ENCODE measurements at places on chromosomes 5 and 9.
A peak's percentile ranks its signal among the peaks of the same experiment; 100 is the strongest.

GRCh38 chr9:71446473-71447411 lies 321.6 kb downstream of the CEMIP2 start:
- DNase-seq, result peak; percentile 88

DNA sequence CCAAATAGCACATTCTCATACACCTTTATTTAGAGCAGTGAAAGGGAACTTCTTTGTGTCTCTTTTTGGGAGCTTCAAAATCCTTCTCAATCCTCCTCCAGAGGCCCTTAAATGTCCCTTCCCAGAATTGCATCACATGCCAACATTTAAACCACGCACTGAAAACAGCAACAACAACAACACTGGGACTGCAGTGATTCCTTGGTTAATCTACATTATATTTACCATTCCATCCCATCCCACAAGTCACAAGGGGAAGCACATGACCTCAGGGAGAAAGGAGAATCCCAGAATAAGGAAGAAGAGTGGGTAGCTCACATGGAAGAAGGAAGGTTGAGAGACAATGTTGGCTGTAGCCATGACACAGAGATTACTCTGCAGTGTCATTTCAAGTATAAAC lies 41.1 kb downstream of the ELOVL7 start:
- no peak for DNase-seq

DNA sequence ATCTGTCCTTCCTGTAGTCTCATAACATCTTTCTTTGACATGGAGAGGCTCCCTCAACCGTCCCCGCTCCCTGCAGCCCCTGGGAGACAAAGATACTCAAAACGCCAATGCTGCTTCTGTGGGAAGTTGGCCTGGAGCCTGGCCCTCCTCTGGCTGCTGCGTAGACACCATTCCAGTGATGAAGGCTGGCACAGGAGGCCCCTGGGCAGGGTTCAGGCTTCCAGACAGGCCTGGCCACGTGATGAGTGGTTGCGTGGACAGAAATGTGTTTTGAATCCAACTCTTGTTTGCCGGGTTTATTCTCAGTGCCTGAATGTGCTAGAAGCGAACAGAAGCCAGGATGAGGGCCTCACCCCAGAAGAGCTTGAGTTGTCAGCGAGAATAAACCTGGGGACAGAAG lies 43.2 kb upstream of the NKX2-5 start:
- DNase-seq, result no peak

- no peak for DNase-seq
Observed at GRCh38 chr9:37373621-37374020, 48.9 kb upstream of the GRHPR start.

- peak; percentile 60 for DNase-seq
Observed at GRCh38 chr9:95138474-95138873, 179.0 kb downstream of the FANCC start.

DNA sequence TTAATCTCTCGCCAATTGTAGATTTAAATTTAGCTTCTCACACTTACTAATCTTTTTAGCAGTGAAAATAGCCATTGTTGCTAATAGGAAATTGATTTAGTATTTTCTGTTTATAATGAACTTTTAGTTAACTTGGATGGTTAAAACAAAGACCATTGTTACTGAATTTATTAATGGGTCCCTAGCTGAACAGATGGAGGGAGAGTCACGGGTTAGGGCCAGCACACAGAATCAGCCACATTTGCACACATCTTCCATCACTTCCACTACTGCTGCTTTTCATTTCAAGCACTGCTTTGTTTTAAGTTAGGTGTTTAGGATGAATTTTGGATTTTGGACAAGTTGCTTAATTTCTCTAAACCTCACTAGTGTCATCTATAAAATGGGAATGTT lies 125.9 kb upstream of the ADAMTSL1 start:
- DNase-seq, result no peak

DNA sequence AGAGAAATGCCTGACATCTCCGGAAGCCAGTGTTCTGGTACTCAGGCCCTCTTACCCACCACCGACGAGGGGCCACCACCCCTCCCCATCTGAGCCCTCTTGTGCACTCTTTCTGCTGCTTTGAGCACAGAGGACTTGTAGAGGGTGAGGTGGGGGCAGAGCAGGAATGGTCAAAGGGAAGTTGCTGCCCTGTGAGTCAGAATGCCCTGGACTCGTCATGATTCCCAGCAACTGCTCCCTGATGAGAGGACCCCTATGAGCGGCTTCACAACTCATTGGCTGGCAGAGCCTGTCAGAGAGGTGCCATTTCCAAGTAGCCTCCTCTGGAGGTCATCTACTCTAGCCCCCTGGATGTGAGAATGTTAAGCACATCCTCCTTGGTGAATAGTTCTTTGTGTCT lies 845 bp downstream of the ECSCR start:
- DNase-seq, result no peak

DNA sequence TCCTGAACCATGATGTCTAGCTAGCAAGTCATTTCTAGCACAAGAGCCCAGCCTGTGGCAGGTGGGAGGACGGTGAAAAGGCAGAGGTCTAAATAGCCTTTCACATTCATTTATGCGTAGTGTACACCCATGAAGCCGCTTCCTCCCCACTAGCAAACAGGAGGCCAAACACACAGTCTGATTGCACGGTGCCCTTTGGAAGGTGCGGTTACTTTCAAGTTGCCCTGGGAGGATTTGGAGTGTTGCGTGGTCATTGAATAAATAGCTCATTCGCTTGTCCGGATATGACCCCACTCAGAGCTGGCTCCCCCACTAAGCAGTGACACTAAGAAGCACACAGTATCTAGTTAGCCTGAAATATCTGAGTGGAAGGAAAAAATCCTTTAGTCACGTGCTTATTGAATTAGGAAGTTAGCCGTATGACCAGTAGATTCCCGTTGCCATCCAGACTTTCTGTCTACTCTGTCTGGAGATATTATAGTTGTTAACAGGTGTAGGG lies 664 bp upstream of the ARSB start:
- no peak for DNase-seq

GRCh38 chr5:178246624-178247279 lies 14.2 kb upstream of the PHYKPL start:
- DNase-seq, result no peak

GRCh38 chr5:14008819-14009311 lies 64.4 kb upstream of the DNAH5 start:
- DNase-seq, result no peak

DNA sequence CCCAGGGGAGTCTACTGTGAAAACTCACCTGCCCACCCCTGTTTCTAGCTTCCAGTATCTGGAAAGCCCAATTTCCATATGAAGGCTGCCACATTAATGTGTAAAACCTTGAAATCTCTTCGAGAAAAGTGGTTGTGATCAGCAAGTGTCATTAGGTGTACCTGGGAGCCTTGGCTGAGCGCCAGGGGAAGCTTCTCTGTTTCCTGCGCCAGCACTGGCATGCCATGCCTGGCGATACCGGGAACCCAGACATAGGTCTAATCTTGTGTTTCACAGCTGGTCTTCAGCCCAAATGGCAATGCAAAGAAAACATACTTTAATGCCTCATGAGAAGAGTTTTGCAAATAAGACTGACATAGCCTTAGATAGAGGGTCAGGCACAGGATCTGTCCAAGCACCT lies 101.6 kb downstream of the TENT4A start:
- DNase-seq, result no peak

DNA sequence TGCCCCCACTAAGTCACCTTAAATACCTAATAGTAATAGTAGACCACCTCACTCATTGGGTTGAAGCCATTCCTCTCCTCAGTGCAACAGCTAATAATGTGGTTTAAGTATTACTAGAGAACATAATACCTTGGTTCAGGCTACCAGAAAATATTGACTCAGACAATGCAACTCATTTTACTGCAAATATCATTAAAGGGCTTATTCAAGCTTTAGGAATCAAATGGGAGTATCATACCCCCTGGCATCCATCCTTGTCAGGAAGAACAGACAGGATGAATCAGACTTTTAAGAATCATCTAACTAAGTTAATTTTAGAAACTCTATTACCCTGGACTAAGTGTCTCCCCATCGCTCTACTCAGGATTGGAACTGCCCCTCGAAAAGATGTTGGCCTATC lies 6.8 kb upstream of the RNF180 start:
- DNase-seq, result no peak

All from WTC11 (cell line).